ENCODE measurements at places on chromosomes 16 and 17. TPM values are rescaled to one million over a fixed set of nuclear protein-coding genes. Genes with fewer than 3 reads are reported as not detected.

The MYH11 gene
- 8.1 TPM for total RNA-seq

The NME2 gene
- 326 TPM for total RNA-seq

The FOXJ1 gene
- 1.6 TPM for total RNA-seq

GRCh38 chr16:67456391-67457081, 24.4 kb downstream of the ATP6V0D1 start:
- no peak for DNase-seq

GRCh38 chr17:66892246-66892645, 57.3 kb downstream of the CACNG5 start:
- DNase-seq, result no peak

GRCh38 chr16:22050963-22051362, 41.4 kb upstream of the VWA3A start:
- no peak for DNase-seq

DNA sequence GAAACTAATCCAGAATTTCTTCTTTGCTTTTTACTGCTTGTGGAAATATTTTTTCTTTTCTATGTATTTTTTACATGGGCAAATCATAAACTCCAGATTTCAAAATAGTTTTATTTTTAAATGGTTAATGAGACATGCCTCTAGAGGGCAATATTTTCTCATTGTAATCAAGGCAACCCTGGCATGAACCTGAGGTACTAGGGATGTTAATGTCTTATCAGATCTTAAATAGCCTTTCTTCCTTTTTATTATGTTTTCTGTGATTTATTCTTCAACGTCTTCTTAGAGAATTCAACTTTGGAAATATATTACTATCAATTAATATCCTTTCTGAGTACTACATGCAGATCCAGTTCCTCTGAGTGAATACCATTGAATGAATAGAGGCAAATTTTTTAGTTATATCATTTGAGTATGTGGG, 324.7 kb downstream of the BCAS3 start:
- peak; percentile 63 for DNase-seq

GRCh38 chr17:63181856-63182255, 215.8 kb downstream of the TANC2 start:
- DNase-seq, result no peak

- no peak for DNase-seq
Measured at GRCh38 chr17:56929362-56929969, 15.6 kb upstream of the TRIM25 start.
